ENCODE measurements at places on chromosomes 1 and 21. TPM values are rescaled to one million over a fixed set of nuclear protein-coding genes. Genes with fewer than 3 reads are reported as not detected.

- DNase-seq, result no peak
Measured at GRCh38 chr1:184215274-184215925, 163.9 kb downstream of the TSEN15 start.

DNA sequence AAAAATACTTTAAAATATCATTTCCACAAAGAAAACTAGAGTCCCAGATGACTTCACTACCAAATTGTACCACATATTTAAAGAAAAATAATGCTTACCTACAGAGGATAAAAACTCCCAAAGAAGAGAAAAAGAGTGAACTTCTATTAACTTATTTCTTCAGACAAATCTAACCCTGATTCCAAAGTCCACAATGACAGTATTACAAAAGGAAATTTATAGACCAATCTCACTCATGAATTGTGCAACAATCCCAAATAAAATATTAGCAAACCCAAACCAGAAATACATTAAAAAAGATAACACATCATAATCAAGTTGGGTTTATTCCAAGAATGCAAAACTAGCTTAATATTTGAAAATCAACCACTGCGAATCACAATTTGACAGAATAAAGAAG lies 161.4 kb upstream of the GALNT2 start:
- no peak for DNase-seq

DNA sequence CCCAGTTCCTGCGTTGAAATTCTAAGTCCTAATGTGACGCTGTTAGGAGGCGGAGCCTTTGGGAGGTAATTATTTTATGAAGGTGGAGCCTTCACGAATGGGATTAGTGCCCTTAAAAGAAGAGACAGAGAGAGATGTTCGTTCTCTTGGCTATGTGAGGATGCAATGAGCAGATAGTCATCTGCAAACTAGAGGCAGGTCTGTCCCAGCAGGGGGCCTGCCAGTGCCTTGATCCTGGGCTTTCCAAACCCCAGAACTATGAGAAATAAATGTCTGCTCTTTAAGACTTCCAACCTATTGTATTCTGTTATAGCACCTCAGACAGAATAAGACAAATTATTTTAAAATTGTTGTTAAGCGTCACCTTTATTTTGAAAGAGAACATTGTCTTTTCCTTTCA lies 123.1 kb upstream of the KCNJ6 start:
- DNase-seq, result no peak

DNA sequence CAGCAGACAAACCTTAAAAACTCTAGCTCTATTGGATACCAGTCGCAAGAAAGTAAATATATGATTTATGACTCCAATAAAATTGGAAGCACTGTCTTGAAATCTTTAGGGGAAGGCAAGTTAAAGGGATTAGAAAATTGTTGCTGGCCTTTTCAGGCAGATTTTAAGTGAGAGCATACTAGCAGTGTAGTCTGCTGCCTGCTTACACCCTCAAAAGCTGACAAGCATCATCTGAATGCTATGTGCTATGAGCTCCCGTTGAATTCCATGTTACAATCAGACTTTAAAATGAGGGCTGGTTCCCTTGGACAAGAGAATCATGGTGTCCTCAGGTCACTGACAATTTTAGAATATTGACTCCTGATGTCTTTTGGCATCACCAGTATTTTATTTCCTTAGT lies 271.1 kb upstream of the C1orf105 start:
- DNase-seq, result peak; percentile 74

DNA sequence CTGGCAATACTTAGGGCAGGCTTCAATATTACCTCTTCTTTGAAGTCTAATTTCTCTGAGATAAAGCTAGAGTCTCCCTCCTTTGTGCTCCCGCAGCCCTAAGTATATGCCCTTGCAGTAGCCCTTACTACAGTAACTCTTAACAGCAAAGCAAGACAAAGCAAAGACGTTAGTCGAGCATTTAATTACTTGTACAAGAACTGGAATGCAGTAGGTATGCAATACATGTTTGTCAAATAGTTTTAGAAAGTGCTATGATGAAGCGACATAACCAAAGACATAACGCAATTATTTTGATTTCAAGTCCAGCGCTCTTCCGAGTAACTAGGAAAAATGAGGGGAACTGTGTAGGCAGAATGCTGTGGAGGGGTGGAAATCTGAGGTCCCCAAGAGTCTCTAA lies 1.6 kb downstream of the P3H1 start:
- no peak for DNase-seq

GRCh38 chr1:35122311-35122710 lies 43.1 kb downstream of the ZMYM1 start:
- no peak for DNase-seq

GRCh38 chr21:44490816-44491215 lies 35.5 kb downstream of the LRRC3 start:
- DNase-seq, result no peak

GRCh38 chr1:21909787-21910503 lies 27.2 kb downstream of the HSPG2 start:
- DNase-seq, result peak; percentile 78

TEDDM1 gene
- polyA plus RNA-seq, result not detected

SERTAD4 gene
- polyA plus RNA-seq, result 7.9 TPM
